Mesenchymal stem cell (in vitro differentiated cells and primary cell): ENCODE measurements at places on chromosomes 4 and X.

DNA sequence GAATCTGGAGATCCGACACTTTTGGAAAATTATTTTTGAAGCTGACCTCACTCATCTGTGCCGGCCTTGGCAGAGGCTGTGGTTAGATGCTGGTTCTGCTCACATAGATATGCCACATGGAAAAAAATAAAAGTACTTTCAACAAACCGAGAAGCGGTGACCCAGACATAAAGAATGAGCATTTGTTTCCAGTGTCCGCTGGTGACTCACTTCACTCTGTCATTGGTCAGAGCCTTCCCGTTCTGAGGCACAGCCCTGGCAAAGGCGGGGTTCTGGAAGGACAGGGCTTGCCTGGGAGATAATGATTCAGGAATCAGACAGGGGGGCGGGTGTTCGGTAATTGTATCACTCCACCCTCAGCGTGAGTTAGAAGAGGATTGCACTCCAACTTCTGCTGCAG lies 172.4 kb upstream of the MXRA5 start:
- DNase-seq = peak; percentile 87

DNA sequence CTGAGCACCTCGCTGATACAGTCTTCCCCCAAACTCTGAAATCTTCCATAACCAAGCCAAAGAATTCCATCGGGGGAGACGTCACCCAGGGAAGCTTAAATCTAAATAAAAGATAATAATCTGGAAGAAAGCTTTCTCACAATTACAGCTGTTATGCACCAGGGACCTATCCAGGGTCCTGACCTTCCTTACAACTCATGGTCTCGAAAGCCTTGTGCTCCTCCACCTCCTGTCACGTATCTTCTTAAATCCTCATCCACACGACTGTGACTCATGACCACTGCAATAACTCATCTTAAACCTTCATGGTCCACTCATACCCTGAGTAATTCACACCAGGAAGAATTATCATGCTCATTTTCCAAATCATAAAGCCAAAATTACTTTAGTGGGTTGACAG lies 166.8 kb upstream of the FRG1 start:
- DNase-seq = peak; percentile 54

DNA sequence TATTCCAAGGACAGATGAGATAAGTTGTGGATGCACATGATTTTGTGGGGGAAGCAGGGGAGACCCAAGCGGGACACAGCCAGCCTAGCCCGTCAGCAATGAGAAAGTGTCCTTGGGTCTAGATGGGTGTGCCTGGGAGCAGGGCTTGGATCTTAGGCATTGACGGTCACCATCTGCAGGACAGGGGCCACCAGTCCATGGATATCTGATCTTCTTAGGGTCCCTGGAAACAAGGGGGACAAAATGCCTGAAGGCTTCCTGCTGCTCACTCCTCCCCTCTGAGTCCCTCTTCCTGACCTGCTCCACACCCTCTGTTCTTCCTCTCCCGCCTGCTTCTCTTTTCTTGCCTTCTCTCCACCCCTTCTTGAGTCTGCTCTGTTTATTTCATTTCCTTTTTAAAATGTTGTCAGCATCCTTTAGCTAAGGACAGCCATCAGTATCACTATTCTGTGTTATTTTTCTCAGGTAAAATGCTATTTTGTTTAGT lies 298.4 kb downstream of the RAPGEF2 start:
- DNase-seq = no peak

GRCh38 chr4:161252520-161253141 lies 911.2 kb downstream of the FSTL5 start:
- DNase-seq = peak; percentile 33

- no peak for DNase-seq
Measured at GRCh38 chrX:18119856-18120255, 100.8 kb downstream of the BEND2 start.

DNA sequence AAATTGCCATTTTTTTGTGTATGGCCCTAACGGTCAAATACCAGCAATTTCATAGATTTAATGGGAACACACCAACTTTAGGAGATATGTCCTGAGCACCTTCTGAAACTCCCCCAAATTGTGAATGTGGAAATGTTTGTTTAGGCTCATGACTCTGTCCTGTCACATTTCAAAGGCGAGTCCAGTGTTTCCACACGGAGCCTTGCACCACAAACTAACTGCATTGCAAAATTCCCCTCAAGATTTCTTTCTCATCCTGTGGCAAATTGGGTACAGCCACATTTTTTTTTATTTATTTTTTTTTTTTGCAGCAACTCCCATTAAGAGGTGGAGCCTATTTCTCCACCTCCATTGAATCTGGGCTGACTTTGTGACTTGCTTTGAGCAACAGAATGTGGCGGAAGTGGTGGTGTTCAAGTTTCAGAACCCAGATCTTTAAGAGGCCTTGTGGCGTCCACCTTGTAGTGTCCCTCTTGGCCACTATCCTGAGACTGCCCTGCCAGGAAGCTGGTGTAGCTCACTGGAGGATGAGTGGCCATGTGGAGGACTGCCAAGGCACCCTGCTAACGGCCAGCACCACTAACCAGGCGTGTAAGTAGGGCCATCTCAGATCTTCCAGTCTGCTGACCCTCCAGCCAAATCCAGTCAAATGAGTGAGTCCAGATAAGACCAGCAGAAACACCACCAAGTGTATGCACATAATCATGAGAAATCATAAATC lies 172.4 kb upstream of the SCML1 start:
- peak; percentile 7 for DNase-seq

DNA sequence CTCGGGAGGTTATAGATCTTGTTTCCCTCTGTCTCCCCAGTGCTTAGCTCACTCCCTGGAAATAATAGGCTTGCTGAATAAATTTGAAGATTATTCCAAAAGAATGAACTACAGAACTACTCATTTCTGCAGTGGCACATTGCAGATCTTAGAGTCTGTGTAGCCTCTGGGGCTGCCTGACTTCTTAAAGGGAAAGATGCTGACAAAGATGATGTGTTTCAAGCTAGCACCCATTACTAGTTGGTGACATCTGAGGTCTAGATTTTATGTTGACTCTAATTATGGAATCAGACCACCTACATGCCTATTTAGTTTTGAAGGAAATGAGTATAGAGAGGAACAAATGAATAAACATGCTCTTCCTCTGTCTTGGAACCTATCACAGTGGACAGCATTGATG lies 123.7 kb upstream of the KCNIP4 start:
- no peak for DNase-seq

DNA sequence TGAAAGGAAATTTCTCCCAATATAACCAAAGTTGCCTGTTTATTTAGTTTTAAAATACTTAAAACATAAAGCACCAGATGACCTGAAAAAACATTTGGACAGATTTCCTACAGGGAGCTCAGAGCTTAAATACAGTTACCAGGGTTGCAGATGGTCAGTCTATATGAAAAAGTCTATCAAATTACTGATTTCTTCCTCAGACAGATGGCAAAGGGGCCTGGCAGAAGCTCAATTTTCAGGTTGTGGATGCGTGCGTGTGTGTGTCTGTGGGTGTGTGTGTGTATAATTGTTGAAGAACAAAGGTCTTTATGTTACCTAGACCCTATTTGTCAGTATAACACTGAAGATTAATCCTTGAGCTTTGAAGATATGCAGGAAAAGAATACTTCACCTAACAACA lies 169.4 kb downstream of the MAD2L1 start:
- no peak for DNase-seq

- DNase-seq = no peak
Measured at GRCh38 chrX:23930894-23931604, 23.2 kb downstream of the CXorf58 start.

- no peak for DNase-seq
Measured at GRCh38 chr4:142405695-142406498, 440.2 kb downstream of the INPP4B start.

DNA sequence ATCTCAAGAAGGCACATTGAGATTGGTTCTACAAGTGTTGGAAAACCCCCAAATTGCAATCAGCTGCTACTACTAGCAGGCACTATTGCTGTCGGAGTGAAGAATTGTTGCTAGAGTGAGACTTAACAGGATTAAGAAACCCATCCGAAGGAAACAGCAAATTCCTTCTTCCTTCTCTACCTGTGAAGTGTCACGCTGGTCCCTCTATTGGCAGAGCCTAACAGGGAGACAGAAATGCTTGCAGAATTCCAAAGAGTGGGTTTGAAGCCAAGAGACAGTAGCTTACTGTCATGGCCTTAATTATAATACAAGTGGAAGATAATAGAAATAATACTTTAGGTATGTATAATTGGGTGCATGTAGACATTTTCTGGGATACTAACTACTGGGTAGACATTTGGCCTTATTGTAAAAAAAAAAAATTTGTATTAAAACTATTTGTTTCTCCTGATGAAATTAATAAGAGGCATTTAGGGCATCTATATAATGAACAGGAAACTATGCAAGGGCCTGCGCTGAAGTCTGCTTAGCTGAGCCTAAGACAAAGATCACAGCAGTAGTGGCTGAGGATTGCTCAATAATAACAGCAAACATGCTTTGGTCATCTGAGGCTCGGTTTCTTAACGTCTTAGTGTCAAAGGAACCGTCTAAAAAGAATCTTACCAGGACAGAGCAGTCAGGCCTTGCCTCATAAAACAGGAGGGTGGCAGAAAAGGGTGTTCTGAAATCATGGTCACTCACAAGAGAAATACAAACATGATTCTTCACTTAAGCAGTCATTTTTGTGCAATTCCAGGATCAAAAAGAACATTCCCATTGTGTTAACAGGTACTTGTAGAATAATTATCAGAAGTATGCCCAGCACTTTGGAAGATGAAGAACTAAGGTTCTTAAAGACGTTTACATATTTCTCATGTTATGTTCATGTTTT lies 40.8 kb downstream of the FAM241A start:
- DNase-seq = no peak
